ENCODE measurements at places on chromosomes 2 and 18.

DNA sequence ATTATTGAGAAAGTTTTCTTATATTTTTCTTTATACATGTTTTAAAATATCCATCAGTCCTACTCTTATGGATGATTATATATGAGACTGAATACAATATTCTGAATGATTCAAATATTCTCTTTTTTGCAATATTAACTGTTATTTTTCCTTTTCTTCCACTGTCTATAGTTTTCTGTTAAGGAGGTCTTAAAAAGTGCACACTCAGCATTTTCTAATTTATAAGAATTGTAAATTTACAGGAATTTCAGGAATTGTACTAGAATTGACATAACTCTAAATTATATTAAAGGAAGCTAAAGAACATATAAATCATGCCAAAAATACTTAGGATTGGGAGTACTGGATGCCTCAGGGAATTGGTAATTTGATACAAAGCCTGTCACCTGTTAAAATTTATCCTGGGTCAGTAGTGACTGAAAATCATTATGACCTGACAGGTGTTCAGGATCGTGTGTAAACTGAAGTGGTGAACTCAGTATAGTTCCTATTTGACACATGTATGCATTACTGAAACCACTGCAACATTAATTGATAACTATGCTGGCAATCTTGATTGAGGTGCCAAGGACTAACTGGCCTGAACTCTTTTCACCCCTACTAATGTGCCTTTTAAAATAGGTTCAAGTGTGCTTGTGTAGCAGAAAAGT is 30.4 kb downstream of the MSTN start:
- DNase-seq: no peak

DNA sequence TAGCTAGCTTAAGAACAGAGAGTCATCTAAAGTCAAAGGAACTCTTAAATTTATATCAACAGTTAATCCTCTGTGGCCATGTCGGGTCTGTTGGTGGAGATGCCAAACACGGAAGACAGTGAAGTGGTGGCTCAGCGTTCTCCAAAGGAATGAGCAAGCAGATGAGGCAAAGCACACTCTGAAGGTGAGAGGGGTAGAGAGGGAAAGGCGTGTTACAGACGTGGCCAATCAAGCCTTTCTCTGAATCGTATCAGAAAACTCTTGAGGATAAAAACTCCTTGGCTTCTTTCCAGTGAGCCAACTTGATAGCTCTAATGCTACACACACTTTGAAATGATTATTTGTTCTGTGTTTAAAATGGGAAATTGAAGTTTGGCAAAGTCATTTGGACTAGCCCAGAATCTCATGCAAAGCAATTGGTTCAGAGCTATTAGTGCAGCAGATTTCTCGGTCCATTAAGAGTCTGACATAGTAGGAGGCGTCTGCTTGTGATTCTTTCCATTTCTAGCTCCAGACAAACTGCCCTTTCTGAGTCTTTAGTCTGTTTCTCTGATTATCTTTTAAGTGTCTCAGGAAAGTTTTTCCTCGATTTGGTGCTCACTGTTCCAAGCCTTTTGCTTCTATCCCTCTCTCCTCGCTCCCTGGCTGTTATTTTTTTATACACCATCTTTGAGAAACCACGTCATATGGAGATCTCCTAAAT is 57.5 kb upstream of the CPO start:
- no peak for DNase-seq

- no peak for DNase-seq
Observed at GRCh38 chr2:166180951-166181812, 53.4 kb upstream of the SCN1A start.

DNA sequence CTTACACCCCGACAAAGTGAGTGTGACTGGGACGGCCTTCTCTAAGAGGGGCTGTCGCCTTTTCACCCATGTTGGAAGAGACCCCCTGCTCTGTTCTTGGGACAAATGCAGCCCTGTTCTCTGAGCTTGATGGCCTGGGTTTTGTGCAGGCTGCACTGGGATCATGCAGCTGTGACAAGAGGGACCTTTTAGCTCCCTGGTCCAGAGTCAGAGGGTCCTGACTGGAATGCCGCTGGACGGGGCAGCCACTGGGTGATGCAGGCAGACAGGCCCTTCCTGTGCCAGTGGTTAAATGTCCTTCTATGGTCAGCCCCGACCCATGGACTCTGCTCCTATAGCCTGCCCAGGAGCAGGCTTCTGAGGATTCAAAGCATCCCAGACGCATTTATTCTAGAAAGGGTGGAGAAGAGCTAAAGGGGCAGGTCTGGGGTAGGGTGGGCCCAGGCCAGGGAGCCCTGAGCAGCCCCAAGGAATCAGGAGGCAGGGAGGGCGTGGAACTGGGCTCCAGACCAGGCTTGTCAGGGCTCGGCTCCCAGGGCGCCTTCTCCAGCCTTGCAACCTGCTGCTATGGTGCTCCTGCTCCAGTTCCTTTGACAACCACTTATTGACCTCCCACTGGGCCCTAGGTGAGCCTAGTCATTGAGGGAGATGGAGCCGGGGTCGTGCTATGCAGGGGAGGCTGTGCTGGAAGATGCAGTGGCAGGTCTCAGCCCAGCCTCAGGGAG is 277.9 kb upstream of the HS6ST1 start:
- no peak for DNase-seq

DNA sequence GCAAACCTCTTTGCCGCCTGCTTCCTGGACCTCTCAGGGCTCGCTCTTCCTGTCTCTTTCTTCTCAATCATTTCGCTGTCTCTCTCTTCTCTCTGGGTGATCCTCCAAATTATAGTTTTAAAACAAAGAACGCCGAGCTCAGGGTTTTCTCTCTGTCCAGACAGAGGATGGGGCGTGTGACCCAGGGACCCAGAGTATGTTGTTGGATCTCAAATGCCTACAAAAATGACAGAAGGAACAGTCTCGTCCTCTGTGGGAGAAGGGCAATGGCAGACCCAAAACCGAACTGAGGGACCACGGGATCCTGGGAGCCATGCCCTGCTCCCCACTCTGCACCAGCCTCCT is 88.5 kb downstream of the EIPR1 start:
- DNase-seq: peak; percentile 48

GRCh38 chr2:108220191-108220590 is 19.6 kb upstream of the SULT1C3 start:
- no peak for DNase-seq

GRCh38 chr2:216792222-216793021 is 67.4 kb downstream of the TNP1 start:
- DNase-seq: no peak

DNA sequence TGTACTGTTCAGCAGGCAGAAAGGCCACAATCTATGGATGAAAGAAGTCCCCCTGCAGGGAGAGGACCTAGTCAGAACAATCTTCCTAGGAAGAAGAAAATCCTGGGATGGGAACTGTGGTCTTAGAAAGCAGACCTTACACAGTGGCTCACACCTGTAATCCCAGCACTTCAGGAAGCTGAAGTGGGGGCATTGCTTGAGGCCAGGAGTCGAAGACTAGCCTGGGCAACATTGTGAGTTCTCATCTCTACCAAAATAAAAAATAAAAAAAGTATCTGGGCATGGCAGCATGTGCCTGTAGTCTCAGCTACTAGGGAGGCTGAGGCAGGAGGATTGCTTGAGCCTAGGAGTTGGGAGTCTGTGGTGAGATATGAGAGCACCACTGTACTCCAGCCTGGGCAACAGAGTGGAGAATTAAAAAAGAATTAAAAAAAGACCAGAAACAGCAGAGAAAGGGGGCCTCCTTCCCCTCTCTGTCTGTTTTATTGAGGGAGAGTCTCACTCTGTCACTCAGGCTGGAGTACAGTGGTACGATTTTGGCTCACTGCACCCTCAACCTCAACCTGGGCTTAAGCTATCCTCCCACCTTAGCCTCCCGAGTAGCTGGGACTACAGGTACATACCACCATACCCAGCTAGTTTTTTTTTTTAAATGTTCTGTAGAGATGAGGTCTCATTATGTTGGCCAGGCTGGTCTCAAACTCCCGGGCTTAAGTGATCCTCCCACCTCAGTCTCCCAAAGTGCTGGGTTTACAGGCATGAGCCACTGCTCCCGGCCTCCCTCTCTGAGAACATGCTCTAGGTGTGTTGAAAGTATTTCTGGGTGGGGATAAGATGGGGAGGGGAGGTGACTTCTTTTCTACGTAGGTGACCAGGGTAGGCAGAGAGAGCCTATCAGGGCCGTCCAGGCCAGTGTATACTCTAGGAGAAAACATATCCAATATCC is 7.4 kb downstream of the RHOB start:
- no peak for DNase-seq

- DNase-seq: no peak
Observed at GRCh38 chr2:120744817-120745216, 9.1 kb downstream of the GLI2 start.

GRCh38 chr2:226836548-226836885 is 663 bp downstream of the RHBDD1 start:
- DNase-seq: no peak

GRCh38 chr2:120108049-120108448 is 95.2 kb downstream of the EPB41L5 start:
- peak; percentile 34 for DNase-seq

DNA sequence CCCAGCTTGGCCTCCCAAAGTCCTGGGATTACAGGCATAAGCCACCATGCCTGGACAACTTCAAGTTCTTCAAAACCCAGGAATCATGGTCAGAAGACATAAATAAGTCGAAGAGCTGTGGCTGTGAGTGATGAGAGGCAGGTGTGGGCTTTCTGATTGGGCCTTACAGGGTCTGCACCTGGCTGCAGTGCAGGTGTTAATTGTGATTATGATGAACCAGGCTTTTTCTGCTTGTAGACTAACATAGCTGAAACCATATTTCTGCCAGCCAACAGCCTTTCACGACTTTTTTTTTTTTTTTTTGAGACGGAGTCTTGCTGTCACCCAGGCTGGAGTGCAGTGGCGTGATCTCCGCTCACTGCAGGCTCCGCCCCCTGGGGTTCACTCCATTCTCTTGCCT is 14.9 kb upstream of the DTNB start:
- no peak for DNase-seq

GRCh38 chr2:200264631-200265030 is 41.9 kb upstream of the SPATS2L start:
- no peak for DNase-seq

DNA sequence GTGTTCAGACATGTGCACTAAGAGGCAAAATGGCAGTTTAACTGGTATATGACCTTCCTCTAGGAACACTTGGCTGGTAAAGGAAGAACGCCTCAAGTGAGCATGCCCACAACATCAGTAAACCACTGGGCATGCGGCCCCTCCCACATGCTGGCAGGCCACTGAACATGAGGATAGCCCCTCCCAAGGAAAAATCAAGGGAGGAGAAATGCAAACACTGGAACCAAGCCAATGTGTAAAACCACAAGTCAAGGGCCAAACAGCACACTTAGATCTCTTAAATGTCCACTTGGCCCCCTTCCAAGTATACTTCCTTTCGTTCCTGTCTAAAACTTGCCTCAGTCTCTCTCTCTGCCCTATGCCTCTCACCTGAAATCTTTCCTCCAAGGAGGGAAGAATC is 980.8 kb downstream of the TSN start:
- DNase-seq: no peak

DNA sequence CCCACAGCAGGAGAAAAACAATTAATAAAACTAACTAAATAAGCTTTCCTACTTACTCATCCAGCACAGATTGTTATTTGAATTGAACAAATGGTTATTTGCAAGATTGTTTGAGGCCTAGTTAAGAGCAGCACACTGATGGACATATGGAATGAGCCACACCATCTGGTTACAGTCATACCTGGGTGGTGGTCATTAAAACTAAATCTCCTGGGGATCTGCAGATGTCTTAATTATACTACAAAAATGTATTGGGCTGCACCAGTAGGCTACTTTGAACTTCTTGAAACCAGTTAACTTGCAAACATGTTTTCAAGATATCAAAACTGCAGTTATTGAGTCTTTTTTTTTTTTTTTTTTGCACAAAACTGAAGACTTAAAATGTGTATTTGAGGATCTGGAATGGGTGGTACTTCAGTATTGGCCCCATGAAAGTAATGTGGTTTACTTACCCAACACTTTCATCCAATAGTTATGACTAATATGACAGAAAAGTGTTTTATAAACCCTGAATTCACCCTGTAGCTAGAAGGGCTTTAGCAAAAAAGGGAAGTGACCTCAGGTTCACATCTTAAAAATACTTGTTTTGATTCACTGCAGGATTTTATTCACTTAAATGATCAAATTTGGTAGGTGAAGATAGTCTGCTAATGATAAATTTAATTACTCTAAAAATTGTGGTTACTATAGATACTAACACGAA is 10.8 kb downstream of the AGFG1 start:
- DNase-seq: no peak

DNA sequence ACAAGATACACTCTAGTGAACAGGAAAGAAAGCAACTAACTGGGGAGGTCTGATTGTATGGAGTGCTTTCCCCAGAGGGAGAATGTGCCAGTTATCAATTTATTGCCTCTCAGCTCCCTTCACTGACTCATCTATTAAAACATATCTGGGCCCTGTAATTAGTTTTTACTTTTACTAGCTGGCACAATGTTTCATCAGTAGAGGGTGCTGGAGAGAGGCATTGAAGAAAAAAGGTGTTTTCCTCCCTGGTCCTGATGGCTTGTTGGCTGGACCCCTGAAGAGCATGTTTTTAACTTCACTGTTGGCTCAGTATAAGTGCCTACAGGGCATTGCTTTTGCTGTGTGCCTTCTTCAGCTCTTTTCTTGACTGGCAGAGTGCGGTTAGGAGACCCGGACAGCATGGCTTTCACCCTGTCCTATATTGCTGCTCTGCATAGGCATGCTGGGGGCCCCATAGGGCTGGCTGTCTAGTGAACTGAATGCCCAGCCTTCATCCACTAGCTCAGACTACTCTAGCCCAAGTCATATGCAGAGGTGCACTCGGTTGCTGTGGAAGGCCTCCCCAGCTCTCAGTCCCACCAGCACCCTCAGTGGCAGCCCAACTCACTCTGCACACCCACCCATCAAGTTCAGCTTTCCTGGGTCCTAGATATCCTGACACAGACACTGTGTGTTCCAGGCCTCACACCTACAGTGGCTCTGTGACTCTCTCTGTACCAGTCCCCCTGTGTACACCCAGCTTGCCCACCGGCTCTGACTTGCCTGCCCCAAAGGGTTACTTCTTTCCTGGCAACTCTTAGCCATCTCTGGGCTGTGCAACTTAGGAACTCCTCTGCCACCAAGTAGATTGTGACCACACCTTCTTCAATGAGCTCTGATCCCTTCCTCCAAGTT is 62.3 kb upstream of the ACYP2 start:
- DNase-seq: no peak

- no peak for DNase-seq
Observed at GRCh38 chr2:218710334-218710686, 325 bp upstream of the TTLL4 start.

DNA sequence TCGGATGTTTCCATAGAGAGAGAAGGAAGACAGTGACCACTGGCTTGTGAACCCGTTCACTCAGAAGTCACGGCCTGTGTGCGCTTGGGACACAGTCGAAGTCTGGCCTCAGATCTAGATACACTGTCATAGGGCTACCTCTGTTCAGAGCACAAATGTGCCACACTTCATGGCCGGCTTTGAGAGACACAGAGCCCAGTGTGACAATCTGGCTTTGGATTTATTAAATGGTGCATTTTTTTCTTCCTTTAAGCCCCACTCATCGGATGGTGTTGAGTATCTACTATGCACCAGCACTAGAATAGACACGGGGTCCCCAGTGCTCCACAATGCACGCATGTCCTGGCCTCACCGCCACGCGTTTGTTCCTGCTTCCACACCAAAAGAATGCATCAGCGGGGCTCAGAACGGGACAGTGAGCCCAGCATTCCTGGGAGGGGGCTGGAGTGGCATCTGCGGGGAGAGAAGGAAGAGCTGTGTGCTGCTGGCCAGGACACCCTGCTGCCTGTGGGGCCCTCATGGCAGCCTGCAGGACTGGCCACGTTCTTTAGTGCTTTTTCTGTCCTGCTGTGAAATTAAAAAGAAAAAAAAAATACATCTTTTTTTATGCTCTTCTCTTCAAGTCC is 738.9 kb upstream of the SALL3 start:
- DNase-seq: no peak
